ENCODE measurements at places on chromosomes 4 and X.

GRCh38 chrX:123184219-123184865 is at the start of gene GRIA3:
Gene GRIA3, plus strand, starts transcription at chrX:123184278. Its CDS starts 258 bp downstream, at chrX:123184536.
- no peak for DNase-seq

DNA sequence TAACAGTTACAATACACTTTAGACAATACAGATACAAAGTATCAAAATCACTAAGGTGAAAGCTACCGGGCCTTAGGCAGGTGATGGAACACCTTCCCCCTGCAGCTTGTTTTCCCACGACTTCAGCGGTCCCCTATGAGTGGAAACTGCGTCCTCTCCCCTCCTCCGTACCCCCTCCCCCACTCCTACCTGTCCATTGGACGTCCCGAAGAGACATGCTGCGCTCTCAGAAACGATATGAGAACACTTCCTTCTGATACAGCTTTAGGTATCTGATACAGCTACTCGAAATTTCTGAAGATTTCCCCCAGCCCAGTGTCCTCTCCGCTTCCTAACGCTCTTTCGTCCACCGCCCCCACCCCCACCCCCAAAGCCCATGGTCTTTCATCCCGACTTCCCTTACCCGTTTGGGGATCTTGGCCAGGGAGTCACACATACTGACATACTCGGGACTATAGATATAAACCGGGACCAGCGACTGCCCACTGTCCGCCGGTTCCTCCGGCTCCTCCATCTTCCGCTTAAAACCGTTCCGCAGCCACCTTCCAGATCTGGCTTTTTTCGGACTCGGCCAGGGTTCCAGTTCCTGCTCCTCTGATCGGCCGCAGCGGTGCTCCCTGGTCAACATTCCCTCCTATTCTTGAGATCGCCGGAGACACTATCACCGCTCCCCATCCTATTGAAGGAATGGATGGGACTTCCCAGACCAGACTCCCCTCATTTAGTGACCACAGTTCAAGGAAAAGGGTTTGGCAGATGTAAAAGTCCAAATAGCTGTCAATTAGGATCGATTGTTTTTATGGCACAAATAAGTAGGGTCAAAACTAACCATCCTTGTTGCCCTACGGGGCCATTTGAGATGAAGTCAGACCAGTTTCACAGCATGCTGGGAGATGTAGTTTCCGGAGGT is at the start of gene HDAC8:
HDAC8 (minus strand) TSS at position 596 of the 910 bp plus-strand sequence; CDS start at position 514, 82 bp downstream.
- peak; percentile 68 for DNase-seq

DNA sequence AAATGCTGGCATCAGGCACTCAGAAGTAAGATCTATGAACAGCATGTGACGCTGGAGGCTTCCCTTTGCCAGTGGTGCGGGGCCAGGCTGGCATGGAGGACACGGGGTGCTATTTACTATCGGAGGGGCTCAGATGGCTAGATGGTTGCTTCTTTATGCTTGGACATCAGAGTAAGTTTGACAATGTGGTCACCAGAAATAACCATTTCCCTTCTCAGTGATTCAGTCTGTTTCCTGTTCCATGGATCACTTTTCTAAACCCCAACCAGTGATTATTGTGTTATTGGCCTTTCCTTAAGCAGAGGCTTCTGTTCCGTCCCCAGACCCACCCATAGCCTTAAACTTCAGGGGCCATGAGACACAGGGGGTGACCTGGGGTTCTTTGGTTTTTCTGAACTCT is 55.4 kb upstream of the DHX15 start:
- DNase-seq, result no peak

GRCh38 chrX:19661961-19662360 is 146.7 kb upstream of the MAP3K15 start:
- no peak for DNase-seq

GRCh38 chr4:124104101-124104500 is 608.4 kb downstream of the ANKRD50 start:
- no peak for DNase-seq

DNA sequence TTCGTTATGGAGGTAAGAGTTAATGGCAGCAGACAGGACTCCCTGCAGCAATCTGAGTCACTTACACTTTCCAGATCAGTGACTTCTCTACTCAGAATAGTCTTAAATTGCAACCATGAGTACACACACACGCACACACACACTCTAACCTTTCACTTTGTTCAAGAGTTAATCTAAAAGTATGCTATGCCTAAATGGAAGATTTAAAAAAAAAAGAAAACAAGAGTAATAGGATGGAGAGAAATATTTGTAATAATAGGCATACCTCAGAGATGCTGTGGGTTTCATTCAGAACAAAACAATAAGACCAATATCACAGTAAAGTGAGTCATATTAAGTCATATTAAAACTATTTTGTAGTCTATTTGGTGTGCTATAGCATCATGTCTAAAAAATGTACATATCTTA is 969.1 kb upstream of the PCDH10 start:
- no peak for DNase-seq

- no peak for DNase-seq
Observed at GRCh38 chr4:183543435-183543834, 38.6 kb downstream of the ING2 start.

GRCh38 chr4:76723924-76724323 is 174.0 kb downstream of the SOWAHB start:
- no peak for DNase-seq

- no peak for DNase-seq
Observed at GRCh38 chr4:87409420-87409939, 12.9 kb upstream of the NUDT9 start.
